ENCODE measurements at places on chromosomes 3 and 15.

- no peak for DNase-seq
Observed at GRCh38 chr3:2861920-2862319, 248.3 kb downstream of the IL5RA start.

DNA sequence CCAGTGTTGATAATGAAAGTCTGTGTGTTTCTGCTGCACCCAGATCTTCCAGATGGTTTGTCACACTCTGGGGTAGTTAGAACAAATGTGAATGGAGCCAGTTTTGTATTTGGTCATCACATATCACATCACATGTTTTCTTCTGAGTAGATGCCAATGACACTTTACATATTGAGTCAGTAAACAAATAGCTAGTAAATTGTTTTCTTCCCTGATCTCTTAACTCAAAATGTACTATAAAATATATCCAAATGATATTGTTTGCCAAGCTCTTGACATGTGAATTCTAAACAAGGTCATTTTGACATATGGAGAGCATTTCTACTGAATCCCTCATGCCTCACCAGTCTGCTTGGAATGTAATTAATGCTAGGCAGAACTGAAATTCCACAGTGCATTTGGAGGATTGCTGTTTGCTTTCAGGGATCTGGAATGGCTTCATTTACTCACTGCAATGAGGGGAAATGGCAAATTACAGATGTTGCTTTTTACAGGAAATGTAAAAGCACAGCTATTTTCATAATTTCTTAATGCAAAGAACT lies 45.0 kb downstream of the PDHB start:
- DNase-seq = no peak

- DNase-seq = no peak
Observed at GRCh38 chr3:81274671-81275070, 486.8 kb downstream of the GBE1 start.

GRCh38 chr15:63041974-63042876 lies at the start of gene TPM1:
Gene TPM1 (plus strand): TSS chr15:63042747. CDS start chr15:63042830, 83 bp downstream.
- no peak for DNase-seq

DNA sequence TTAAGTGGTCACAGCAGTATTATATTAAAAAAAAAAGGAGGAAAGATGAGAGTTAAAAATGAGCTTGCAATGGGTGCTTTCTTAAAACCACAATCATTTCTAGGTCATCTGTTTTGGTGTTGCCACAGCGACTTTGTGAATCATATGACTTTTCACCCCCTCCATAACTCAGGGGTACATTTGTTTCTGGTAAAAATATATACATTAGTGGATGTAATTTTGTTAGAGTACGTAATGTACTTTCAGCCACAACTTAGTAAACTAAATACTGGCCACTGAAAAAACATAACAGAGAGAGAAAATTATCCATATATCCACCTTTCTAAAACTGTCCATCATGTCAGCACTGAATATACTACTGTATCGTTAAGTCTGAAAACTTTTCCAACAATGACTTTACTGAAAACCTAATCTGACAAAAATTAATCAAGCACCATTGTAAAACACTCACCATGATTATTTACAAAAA lies 3.4 kb downstream of the ANKRD28 start:
- peak; percentile 16 for DNase-seq

DNA sequence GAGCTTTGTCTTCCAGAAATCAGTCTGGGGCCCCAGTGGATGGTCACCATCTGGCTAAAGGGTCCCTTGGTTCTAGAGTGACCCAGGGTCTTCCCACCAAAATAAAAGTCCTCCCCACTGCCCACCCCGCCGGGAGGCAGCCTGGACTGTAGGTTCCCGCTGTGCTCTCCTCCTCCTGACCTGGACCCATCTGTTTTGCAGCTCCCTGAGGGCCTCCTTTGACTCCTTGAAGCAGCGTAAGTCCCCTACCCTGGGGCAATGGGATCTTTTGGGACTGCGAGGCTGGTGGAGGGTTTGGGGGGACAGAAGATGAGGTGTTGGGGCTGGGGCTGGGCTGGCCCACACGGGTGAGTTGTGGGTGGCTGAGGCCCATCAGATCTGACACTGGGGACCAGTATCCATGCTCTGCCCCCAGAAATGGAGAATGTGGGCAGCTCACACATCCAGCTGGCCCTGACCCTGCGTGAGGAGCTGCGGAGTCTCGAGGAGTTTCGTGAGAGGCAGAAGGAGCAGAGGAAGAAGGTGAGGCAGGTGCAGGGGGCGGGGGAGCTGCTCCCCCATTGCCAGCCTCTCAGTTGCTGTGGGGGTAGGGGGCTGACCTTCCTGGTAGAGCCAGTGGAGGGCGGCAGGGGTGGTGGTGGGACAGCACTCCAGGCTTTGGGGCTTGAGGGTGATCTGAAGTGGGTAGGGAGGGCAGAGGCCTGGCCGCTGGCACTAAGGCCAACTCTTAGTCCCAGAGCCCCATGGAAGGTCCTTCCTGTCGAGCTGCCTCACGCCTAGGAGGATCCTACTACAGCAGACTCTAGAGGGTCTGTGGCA lies 30.4 kb downstream of the PSTPIP1 start:
- DNase-seq = no peak

- DNase-seq = no peak
Observed at GRCh38 chr3:23301819-23302218, 98.7 kb downstream of the UBE2E2 start.

GRCh38 chr15:60682115-60682514 lies 203.2 kb upstream of the ICE2 start:
- no peak for DNase-seq

DNA sequence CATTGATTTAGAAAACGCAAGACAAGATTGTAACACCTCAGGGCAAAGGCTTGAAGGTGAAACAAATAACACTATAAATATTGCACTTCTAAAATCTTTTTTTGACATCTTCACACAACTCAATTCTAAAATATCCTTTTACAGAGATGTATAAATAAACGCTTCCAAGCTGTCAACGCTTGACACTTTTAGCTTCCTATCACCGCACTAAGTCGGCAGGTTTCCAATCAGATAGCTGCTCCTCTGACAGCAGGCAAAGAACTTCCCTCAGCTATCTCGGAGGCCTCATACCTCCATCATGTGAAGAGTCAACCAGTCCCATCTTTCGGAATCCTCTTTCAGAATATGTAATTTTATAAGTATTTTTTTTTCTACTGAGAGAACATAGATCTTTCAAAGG lies 71.0 kb downstream of the PCOLCE2 start:
- no peak for DNase-seq

- DNase-seq = no peak
Observed at GRCh38 chr3:100972301-100972844, 20.8 kb downstream of the ABI3BP start.

- no peak for DNase-seq
Observed at GRCh38 chr3:143084856-143085731, 34.5 kb upstream of the CHST2 start.

DNA sequence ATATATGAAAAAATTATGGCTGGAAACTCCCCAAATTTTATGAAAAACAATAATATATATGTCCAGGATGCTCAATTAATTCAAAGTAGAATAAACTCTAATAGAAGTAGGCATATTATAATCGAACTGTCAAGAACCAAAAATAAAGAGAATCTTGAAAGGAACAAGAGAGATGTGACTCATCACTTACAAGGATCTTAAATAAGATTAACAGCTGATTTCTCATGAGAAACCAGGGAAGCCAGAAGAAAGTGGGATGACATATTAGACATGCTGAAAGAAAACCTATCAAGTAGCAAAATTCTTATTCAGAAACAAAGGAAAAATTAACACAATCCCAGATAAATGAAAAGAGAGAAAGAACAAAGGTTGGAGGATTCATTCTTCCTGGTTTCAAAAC lies 66.8 kb downstream of the FAIM start:
- no peak for DNase-seq

- DNase-seq = no peak
Observed at GRCh38 chr3:20022954-20023622, 11.0 kb upstream of the PP2D1 start.

DNA sequence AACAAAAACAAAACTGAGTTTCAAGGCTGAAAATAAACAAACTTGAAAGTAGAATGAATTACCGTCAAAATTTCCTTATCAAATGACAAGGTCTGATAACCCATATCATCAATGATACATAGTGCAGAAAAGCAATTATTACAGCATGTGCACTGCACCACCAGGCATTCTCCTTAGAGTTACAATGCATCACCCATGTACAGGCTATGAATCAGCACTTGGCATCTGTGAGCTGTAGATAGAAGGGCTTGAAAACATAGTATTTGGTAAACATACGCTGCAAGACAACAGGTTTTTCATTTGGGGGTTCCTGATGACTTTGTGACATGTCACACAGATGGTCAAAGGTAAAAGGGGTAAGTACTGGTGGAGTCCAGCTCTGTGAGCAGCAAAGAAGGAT lies 265.1 kb downstream of the CTNNB1 start:
- no peak for DNase-seq

GRCh38 chr3:122572940-122573412 lies 4.5 kb upstream of the PARP15 start:
- peak; percentile 73 for DNase-seq

GRCh38 chr3:112470788-112471187 lies 28.5 kb downstream of the BTLA start:
- no peak for DNase-seq

DNA sequence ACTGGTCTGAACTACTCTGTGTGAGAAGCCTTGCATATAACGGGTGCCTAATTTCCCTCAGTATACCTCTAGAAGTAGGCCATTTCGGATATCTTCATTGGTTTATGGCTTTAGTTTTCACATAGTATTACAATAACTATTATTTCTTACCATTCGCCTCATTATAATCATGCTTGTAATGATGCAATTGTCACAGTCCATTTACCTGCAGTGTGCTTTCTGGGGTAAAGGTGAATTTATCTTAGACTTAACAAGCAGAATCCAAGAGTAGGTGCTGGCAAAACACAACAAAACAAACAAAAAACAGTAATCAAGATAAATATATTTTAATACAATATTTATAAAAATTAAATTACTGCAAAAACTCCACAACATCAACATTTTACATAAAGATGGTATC lies 246.0 kb downstream of the WDR72 start:
- no peak for DNase-seq

GRCh38 chr3:167843481-167843880 lies 108.0 kb downstream of the SERPINI1 start:
- no peak for DNase-seq

GRCh38 chr15:79582650-79583049 lies 150.5 kb downstream of the MINAR1 start:
- no peak for DNase-seq

- DNase-seq = no peak
Observed at GRCh38 chr15:99911816-99912215, 178.6 kb upstream of the LYSMD4 start.

GRCh38 chr3:159904455-159904854 lies 84.2 kb upstream of the IL12A start:
- DNase-seq = no peak

- DNase-seq = no peak
Observed at GRCh38 chr3:135915206-135915605, 50.3 kb upstream of the PPP2R3A start.

- DNase-seq = no peak
Observed at GRCh38 chr15:56207711-56208110, 36.0 kb downstream of the RFX7 start.

DNA sequence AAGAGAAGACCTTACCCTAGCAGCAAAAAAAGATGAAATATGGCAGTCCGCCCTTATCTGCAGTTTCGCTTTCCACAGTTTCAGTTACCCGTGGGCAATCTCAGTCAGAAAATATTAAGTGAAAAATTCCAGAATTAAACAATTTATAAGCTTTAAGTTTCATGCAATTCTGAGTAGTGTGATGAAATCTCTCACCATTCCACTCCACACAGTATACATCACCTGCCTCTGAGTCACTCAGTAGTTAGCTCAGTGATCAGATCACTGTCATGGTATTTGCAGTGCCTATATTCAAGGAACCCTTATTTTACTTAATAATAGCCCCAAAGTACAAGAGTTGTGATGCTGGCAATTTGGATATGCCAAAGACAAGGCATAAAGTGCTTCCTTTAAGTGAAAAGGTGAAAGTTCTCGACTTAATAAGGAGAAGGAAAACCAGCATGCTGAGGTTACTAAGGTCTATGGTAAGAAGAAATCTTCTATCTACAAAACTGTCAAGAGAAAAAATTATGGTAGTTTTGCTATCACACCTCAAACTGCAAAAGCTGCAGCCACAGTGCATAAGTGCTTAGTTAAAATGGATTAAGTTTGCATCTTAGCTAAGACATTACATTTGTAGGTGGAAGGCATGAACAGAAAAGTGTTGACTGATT lies 48.1 kb downstream of the HSPBAP1 start:
- DNase-seq = no peak

- DNase-seq = no peak
Observed at GRCh38 chr3:118587037-118587741, 447.5 kb downstream of the IGSF11 start.

GRCh38 chr3:54951405-54951804 lies 23.5 kb upstream of the LRTM1 start:
- no peak for DNase-seq

DNA sequence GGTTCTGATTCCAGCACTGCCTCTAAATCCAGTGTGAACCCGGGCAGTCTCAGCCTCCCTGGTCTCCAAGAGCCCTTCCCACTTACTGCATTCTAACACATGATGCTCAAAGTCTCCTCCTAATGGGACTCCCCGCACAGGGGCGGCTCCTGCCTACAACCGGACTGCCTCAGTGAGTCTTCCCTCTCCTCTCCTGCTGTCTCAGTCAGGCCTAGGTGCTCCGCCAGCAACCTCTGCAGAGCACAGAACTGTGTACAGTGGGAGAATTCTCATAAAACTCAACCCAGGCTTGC lies 28.9 kb downstream of the TBC1D2B start:
- DNase-seq = no peak

- no peak for DNase-seq
Observed at GRCh38 chr3:154275292-154275691, 49.0 kb downstream of the DHX36 start.

GRCh38 chr3:180690061-180690460 lies 10.8 kb upstream of the CCDC39 start:
- no peak for DNase-seq

DNA sequence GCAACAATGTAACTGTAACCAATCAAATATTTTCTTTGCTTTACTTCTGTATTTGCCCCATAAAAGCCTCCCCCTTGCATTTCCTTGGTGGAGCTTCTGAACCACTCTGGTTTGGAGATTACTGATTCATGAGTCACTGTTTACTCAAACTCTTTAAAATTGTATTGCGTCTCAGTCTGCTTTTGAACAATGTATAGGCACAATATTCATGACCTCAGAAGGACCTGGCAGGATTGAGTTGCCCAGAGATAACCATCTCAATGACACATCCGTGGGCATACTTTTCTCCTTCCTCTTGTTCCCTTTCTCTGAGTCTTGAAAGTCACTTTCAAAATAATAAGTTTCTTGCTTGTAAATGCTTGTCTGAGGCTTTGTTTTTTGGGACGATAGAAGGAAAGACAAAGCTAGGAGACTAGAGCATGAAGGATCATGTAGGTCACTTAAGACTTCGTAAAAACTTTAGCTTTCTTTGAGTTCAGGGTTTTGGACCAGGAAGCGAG lies 57.1 kb upstream of the POU1F1 start:
- no peak for DNase-seq

DNA sequence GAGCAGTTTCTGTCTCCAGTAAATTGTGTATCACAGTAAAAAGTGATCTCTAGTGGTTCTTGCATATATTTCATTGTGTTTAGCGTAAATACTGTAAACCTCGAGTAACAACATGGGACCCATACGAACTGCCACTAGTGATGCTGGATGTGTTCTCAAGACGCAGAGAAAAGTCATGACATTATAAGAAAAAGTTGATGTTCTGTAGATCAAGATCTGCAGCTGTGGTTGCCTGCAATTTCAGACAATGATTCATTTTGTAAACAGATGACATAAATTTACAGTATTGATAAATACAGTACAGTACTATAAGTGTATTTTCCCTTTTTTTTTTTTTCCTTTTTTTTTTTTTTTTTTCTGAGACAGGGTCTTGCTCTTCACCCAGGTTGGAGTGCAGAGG lies 100.1 kb downstream of the DPH6 start:
- no peak for DNase-seq

GRCh38 chr3:112770032-112770626 lies 76.5 kb downstream of the CD200R1L start:
- no peak for DNase-seq

Data from CD4-positive, CD25-positive, alpha-beta regulatory T cell (primary cell).